Effector memory CD8-positive, alpha-beta T cell (primary cell): ENCODE measurements at places on chromosomes 5 and 9.

GRCh38 chr5:114612406-114612805 lies 250.5 kb downstream of the KCNN2 start:
- H3K4me3 ChIP-seq: no peak overlapping the region
- no peak for DNase-seq
- no peaks in the 10 kb centered on the region for H3K4me1 ChIP-seq
- H3K27me3 ChIP-seq: no peaks in the 10 kb centered on the region

DNA sequence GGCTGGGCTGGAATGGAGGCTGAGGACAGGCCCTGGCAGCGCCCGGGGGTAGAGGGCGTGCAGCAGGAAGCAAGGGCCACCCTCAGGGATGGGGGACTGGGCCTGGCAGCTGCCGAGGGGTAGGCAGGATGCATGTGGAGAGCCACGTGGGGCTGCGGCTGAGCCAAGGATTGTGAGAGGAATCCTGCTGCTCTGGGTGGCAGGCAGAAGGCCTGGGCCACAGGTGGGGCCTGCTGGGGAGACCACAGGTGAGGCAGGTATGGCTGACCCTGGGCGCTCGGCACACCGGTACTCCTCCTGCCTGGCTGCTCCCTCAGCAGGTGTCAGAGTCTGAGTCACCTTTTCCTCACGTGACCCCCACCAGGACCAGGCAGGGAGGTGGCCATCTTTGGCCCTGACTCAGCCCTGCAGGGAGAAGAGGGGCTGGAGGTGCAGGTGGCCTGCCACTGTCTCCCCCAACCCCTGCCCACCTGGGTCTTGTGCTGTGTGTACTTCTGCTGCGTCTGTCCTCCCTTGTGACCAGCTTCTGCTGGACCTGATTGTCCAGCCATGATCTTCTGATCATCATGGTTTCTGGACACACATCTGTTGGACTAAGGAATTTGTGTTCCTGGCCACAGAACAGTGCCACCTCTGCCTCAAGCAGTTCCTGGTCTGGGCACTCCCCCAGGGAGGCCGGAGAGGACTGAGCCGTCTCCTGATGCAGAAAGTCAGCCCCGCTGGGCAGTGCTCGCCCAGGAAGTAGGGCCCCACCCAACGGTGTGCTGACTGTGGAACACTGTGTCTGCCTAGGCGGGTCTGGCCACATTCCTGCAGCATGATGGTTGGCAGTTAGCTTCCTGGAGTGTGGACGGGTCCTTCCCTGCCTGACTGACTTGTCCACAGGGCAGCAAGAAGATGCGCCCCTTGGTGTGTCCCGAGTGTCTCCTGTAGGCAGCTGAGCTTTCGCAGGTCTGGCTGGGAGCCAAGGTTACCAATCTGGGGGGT lies 6.4 kb downstream of the ARRDC1 start:
- peaks cover 23% of the 10 kb centered on the region for H3K4me1 ChIP-seq
- peak overlapping the region; percentile 22 for H3K4me3 ChIP-seq
- H3K36me3 ChIP-seq: peaks cover 37% of the 10 kb centered on the region
- DNase-seq: no peak
- no peaks in the 10 kb centered on the region for H3K27me3 ChIP-seq

GRCh38 chr5:32326216-32326772 lies 13.6 kb upstream of the MTMR12 start:
- H3K36me3 ChIP-seq: no peaks in the 10 kb centered on the region
- no peak overlapping the region for H3K4me3 ChIP-seq
- H3K27ac ChIP-seq: no peak overlapping the region
- H3K4me1 ChIP-seq: no peaks in the 10 kb centered on the region
- no peak for DNase-seq

- peaks cover 90% of the 10 kb centered on the region for H3K4me1 ChIP-seq
- no peak overlapping the region for H3K4me3 ChIP-seq
- H3K27me3 ChIP-seq: no peaks in the 10 kb centered on the region
These were observed 44.6 kb downstream of the IRF1 start for GRCh38 chr5:132445930-132446329.

- no peak for DNase-seq
- H3K27ac ChIP-seq: no peak overlapping the region
- peaks cover 16% of the 10 kb centered on the region for H3K4me1 ChIP-seq
- H3K4me3 ChIP-seq: no peak overlapping the region
- peaks cover 7% of the 10 kb centered on the region for H3K36me3 ChIP-seq
These were observed 27.6 kb upstream of the HMCN2 start for GRCh38 chr9:130237763-130238524.

- no peaks in the 10 kb centered on the region for H3K27me3 ChIP-seq
- H3K36me3 ChIP-seq: no peaks in the 10 kb centered on the region
- no peak overlapping the region for H3K27ac ChIP-seq
- H3K4me3 ChIP-seq: no peak overlapping the region
- DNase-seq: no peak
These were observed 8.5 kb downstream of the DOCK8 start for GRCh38 chr9:223152-223551.

GRCh38 chr9:89969881-89970639 lies 365.2 kb downstream of the GADD45G start:
- H3K27ac ChIP-seq: no peak overlapping the region
- no peak for DNase-seq
- no peaks in the 10 kb centered on the region for H3K27me3 ChIP-seq
- no peaks in the 10 kb centered on the region for H3K36me3 ChIP-seq

DNA sequence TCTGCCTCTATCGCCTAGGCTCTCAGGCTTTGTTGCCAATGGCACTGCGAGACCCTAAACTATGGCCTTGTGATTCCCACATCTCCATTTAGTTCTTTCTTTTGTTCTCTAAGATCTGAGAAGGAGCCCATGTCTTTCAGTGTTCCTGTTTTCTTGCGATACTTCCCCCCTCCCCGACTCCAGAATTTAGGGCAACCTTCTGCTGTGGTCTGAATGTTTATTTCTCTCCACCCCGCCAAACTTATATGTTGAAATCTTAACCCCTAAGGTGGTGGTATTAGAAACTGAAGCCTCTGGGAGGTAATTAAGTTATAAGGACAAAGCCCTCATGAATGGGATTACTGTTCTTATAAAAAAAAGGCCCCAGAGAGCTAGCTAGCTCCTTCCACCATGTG lies 6.4 kb downstream of the TMC1 start:
- peak overlapping the region; percentile 63 for H3K4me3 ChIP-seq
- H3K36me3 ChIP-seq: peaks cover 2% of the 10 kb centered on the region
- peak overlapping the region; percentile 91 for H3K27ac ChIP-seq
- no peaks in the 10 kb centered on the region for H3K27me3 ChIP-seq
- no peak for DNase-seq

DNA sequence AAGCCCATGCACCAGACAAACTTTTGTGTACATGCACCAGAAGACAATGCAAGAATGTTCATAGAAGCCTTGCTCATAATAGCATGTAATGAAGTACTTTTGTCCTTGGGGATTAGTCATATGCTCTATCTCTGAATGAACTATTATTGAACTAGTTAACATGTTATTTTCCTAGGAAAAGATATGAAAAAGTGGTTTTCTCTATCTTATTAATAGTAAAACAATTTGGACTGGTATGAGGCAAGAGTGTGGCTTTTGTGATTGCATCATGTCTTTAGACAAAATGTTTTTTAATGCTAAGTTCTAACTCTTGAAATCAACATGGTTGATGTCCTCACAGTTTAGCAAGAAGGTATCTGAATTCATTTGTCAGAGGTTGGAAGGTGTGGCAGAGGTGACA lies 55.7 kb upstream of the SPDL1 start:
- H3K4me3 ChIP-seq: no peak overlapping the region
- no peak overlapping the region for H3K27ac ChIP-seq
- DNase-seq: no peak

- H3K4me1 ChIP-seq: no peaks in the 10 kb centered on the region
- no peak overlapping the region for H3K27ac ChIP-seq
- no peak overlapping the region for H3K4me3 ChIP-seq
- DNase-seq: no peak
- peaks cover 3% of the 10 kb centered on the region for H3K36me3 ChIP-seq
These were observed 37.5 kb downstream of the MAMDC2 start for GRCh38 chr9:70081120-70081495.

DNA sequence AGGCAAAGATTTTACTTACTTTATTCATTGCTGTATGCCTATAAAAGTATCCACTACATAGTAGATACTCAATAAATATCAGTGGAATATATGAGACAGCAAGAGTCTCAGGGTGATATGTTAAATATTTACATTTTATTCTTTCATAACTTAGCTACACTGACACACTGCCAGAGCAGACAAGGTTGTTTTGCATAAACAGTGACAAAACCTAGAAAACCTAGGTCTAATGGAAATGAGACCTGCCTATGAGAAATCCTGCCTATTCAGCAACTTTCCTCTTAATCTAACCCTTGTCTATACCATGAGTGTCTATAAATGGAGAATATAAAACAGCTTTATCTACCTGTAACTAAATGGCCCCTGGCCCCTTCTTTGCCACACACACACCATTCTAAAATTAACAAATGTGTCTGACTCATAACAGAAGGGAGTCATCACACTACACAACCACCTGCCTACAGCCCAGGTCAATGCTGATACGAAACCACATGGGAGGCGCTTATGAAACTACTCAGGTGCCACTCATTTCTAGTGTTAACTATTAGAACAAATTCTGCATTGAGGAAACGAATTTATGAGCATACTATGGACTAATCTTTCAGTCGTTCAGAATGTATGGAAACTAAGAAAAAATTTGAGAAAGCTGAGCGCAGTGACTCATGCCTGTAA lies 60.3 kb downstream of the UBAP2 start:
- no peak overlapping the region for H3K27ac ChIP-seq
- no peak overlapping the region for H3K4me3 ChIP-seq
- peaks cover 20% of the 10 kb centered on the region for H3K36me3 ChIP-seq
- no peak for DNase-seq
- H3K4me1 ChIP-seq: no peaks in the 10 kb centered on the region

GRCh38 chr5:175796536-175797499 lies 74.6 kb upstream of the CPLX2 start:
- H3K36me3 ChIP-seq: peaks cover 2% of the 10 kb centered on the region
- peaks cover 8% of the 10 kb centered on the region for H3K4me1 ChIP-seq
- peak; percentile 64 for DNase-seq
- H3K27me3 ChIP-seq: peaks cover 93% of the 10 kb centered on the region
- peak overlapping the region; percentile 13 for H3K4me3 ChIP-seq
- H3K27ac ChIP-seq: no peak overlapping the region

DNA sequence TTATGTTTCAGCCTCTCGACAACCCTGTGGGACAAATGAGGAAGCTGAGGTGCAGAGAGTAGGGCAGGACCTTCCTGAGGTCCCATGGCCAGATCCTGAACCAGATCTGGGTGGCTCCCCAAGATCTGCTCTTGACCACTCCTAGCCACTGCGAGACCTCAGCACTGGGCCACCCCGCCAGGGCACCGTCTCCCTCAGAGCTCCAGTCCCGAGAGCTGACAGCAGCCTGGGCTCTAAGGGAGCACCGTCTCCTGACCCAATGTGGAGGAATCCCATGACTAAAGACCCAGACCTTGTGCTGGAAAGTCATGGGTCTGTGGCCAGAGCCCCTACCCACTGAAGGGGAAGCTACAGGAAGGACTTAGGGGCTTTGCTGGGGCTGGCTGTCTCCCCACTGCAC lies 4.5 kb upstream of the LMX1B start:
- peaks cover 91% of the 10 kb centered on the region for H3K27me3 ChIP-seq
- H3K27ac ChIP-seq: no peak overlapping the region
- peaks cover 8% of the 10 kb centered on the region for H3K36me3 ChIP-seq
- H3K4me3 ChIP-seq: no peak overlapping the region
- no peak for DNase-seq

DNA sequence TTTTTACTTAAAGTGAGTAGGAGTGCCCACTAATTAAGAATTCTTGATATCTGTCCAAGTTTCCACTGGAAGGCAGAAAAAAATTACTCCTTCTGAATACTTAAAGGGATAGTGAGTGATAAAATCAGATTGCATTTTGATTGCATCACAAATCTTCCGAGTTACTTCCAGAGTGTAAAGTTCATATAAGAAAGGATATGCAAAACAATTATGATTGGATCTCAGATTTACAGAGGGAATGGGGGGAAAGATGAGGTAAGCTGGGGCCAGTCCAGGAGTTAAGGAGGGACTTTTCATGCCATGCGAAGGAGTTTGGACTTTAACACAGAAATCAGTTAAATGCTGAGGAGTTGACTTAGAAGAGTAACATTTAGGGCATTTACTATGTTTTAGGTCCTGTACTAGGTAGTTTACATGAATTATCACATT lies 9.3 kb upstream of the RNF145 start:
- no peak for DNase-seq
- no peak overlapping the region for H3K4me3 ChIP-seq
- no peaks in the 10 kb centered on the region for H3K27me3 ChIP-seq
- no peak overlapping the region for H3K27ac ChIP-seq
- H3K36me3 ChIP-seq: peaks cover under 1% of the 10 kb centered on the region

DNA sequence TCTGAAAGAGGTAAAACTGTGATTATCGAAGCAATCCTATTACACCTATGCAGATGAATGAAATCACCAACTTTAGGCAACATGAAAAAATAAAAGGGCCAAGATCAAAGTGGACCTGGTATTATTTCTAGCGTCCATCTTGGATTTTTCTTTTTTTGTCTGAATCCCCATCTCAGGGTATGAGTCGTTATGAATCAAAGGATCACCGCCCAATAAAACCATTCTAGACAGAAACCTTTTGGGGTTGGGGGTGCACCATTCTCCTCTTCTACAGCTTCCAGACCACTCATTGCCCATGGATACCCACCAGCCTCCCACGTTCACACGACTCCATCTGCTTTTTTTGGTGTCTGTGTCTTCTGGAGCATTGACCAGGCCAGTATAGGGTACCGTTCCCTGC lies 33.4 kb downstream of the MAP1B start:
- H3K27ac ChIP-seq: no peak overlapping the region
- DNase-seq: no peak
- H3K4me3 ChIP-seq: no peak overlapping the region
- H3K36me3 ChIP-seq: no peaks in the 10 kb centered on the region

GRCh38 chr5:15001517-15001916 lies 129.9 kb upstream of the ANKH start:
- H3K27ac ChIP-seq: peak overlapping the region; percentile 50
- no peak for DNase-seq
- H3K36me3 ChIP-seq: no peaks in the 10 kb centered on the region
- H3K27me3 ChIP-seq: peaks cover 51% of the 10 kb centered on the region
- no peak overlapping the region for H3K4me3 ChIP-seq
- no peaks in the 10 kb centered on the region for H3K4me1 ChIP-seq

- H3K36me3 ChIP-seq: no peaks in the 10 kb centered on the region
- no peaks in the 10 kb centered on the region for H3K4me1 ChIP-seq
- H3K27ac ChIP-seq: no peak overlapping the region
- no peak for DNase-seq
- no peak overlapping the region for H3K4me3 ChIP-seq
- H3K27me3 ChIP-seq: peaks cover 9% of the 10 kb centered on the region
These were observed 111.7 kb downstream of the PCSK1 start for GRCh38 chr5:96321345-96321744.
